NCI-H2171 (cell line): ENCODE measurements at places on chromosomes 6 and 20.

DNA sequence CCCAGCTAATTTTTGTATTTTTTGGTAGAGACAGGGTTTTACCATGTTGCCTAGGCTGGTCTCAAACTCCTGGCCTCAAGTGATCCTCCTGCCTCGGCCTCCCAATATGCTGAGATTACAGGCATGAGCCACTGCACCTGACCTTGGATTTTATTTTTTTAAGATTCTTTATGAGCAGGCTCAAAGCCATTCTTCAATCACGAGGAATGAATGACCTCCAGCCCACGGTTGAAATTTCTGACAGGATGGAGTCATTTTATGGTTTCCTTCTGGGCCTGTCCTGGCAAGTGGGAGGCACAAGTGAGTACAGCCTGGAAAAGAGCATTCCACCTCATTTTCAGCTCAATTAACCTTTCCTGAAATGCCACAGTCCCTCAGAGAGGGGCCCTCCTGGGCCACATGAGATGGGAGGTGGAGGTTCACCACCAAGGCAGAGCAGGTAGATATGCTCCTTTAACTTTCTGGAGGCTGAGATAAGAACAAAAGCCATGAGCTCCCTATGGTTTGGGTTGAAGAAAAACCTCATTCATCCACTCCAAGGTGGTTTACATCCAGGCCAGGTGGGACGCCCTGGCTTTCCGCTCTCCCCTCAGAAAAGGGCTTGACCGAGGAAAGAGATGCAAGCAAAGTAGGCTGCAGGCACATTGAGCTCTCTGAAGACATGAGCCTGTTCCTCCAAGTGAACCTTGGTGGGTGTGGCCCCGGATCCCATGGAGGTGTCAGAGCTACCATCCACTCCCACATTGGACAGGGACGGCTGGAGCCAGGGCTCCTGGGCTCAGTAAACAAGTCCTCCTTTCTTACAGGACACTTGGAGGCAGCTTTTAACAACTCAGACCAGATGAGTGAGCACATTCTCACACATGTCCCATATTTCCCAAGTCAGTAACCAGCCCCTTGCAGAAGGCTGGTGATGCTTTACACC, 208.5 kb upstream of the SSTR4 start:
- no peak for DNase-seq

- DNase-seq = no peak
Measured at GRCh38 chr6:87237804-87238203, 82.4 kb downstream of the ZNF292 start.

DNA sequence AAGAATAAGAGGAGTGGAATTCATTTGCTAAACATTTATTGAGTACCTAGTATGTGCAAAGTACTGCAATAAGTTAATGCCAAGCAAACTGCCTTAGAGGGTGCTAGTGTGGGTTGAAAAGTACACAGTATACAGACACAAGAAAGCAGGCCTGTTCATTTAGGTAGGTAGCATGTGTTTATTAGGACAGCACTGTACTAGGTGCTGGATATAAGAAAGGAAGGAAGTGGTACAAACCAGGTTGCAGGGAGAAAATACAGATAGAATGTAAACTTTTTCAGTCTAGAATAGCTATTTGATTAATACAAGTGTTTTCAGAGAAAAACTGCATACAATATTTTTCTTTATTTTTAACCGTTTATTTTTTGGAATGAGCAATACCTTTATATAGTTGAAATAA, 68.1 kb downstream of the PHF20 start:
- no peak for DNase-seq

DNA sequence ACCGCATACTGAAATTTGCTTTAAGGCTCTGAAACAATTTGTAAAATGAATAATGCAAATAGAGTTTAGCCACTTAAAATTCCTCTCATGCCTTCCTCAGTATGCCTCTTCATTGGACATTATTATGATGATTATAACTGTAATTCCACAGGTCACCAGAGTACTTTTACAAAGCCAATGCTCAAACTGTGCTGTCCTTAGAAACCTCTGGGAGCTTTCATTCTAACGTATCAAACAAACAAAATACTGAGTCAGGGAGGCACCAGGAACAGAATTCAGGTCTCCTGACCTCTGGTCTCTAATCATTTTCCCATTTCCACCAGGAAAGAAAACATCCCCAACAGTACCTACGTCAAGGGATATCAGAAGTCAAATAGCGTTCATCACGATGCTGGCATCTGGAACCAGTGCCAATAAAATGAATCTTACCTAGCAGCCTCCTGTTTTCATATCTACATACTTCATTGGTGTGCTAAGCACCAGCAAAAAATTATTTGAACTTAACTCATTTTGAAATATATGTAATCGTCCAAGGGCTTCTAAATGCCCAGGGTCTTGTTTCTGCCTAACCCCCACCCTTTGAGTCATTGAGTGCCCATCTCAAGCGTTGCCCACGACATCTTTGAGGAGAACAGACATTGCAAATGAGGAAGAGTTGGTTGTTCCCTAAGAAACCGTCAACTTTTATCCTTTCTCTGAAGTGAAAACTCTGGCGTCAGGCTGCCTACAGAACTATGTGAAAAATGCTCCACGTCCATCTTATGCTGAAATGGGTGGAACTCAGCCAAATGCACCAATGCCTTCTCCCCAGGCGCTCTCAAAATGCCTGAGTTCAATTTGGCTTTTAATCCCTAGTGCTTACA, 37.9 kb downstream of the NEDD9 start:
- DNase-seq = no peak

DNA sequence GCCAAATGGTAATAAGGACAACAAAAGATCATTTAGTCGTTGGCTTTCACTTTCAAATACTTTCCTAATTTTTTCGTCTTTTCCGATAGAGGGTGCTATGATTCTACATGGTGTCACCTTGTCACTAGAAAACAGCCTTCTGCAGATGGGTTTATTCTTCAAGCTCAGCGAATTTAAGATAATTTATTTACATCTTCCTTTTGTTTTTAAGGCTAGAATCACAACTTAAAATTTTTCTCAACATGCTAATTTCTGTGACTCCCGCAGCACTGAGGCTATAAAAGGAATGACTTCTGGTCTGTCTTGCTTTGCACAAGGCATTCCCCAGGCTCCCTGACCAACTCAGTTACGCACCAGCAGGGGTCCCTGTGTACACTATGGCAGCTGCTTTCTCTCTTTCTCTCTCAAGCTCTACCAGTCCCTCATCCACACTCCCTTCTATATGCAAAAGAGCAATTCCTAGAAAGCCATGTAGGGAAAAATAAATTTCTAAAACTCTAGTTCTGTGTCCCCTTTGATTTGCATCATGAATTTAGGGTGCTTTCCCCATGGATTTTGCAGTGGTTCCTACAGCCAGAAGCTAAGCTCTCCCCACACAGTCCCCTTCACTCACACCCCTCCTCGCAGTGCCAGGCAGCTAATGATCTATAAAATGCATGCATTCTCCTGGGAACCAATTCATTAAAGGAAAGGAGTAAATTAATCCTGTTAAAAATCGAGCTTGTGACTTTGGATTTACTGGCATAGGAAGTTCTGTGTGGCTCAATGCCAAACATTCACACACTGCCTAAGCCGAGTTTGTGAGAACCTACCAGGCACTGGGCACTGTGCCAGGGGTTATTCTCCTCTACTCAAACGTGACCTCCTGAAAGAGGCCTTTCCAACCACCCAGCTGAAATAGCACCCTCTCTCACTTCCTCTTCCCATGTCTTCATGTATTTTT, 74.5 kb downstream of the DCDC2 start:
- DNase-seq = peak; percentile 76

DNA sequence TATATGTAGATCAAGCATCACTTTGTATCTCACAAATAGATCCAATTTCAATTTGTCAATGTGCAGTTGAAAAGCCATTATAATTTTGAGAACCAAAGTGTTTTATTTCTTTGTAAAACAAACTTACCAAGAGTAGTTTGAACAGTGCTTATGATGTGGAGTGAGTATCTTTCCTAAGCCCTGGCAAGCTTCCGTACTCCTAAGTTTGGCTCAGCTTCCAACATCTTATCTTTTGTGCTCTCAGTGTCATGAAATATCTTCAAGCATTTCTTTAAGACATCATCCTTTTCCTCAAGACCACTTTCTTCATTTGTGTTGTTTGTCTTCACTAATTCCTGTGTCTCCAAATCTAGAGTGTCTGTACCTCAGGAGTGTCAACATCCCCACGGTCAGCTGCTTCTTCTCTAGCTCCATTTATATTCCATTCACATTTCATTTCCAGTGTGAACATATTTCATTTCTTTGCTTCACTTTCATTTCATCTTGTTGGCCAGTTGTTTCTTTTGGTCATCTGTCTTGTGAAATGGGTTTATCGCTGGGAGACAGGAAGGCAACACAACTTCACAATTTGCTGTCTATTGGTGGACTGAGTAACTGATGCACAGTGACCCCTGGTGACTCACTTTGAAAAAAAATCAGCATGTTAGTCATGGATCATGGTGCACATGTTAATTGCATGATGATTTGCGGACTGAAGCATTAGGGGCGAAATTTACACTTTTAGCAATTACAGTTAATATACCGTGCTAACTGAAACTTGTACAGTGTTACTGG, 36.9 kb downstream of the SLC24A3 start:
- no peak for DNase-seq

DNA sequence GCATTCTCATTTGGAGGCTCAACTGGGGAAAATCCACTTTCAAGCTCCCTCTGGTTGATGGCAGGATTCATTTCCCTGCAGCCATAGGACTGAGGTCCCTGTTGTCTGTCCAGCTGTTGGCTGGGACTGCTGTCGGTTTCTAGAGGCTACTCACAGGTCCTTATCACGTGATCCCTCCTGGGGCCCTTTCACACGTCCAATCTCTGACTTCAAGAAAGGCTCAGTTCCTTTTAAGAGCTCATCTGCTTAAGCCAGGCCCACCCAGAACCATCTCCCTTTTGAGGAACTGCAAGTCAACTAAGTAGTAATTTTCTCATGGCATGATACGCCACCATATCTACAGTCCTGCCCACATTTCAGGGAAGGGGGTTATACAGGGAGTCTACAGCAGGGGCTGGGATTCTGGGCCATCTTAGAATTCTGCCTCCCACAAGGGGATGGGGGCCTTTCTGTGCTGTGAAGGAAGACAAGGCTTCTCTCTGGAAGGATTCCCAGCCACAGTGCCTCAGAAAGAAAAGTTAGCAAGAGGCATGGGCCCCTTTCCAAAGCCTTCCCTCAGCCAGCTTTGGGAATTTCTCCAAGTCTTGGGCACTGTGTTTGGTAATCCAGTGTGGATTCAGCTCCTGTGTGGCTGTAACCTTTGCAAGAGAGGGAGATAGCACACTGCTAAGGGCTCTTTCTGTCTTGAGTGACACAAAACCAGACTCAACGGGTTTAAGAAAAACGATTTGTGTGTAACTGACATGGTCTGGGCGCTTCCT, 66.4 kb downstream of the CTCFL start:
- DNase-seq = no peak
